Ovary (tissue), 10 donors: ENCODE measurements at places on chromosomes 7 and 10.

DNA sequence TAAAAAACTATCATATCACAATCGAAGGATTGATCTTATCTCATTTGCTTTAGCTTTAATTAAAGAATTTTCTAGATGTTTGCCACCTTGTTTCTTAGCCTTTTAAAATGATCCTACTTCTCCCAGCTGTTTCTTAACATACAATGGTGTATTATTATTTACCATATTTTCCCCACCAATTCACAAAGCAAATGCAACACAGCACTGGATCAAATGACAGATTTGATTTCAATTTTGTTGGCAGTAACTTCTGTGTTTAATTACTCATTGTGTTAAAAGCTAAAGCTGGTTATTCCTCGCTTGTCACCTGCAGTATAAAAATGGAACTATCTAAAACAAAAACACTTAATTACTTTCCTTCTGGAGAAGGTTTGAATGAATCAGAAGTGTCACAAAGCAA lies 19.6 kb downstream of the SVIL start:
- DNase-seq, result no peak

DNA sequence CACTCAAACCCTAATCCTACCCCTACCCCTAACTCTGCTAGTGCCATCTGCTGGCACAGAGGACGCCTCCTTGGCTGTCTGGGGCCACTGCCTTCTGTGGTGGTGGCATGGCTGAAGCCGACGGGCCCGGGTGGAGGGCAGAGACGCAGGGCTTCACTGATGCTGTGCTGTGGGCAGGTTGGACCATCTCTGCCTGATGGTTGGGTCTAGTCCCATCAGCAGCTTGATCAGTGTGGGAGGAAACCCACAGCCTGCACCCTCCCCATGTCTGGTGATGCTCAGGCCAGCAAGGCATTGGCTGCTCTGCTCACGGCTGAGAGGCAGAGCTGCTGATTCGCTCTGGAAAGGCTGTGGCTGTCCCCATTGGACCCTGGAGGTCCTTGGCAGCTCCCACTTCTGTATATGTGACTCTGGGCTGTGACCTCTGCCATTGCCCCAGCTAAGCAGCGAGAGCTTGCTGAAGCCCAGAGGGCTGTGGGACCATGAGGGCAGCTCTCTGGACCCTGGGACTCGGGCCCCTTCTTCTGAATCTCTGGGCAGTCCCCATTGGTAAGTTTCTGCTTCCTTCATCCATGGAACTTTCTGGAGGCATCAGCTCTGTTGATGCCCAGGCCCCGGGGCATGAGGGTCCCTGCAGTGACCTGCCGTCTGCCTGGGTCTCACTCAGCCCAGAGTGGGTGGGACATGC lies at the start of gene SCART1:
SCART1 (plus strand) TSS at position 430 of the 688 bp plus-strand sequence; CDS start at position 483, 53 bp downstream.
- DNase-seq, result no peak

DNA sequence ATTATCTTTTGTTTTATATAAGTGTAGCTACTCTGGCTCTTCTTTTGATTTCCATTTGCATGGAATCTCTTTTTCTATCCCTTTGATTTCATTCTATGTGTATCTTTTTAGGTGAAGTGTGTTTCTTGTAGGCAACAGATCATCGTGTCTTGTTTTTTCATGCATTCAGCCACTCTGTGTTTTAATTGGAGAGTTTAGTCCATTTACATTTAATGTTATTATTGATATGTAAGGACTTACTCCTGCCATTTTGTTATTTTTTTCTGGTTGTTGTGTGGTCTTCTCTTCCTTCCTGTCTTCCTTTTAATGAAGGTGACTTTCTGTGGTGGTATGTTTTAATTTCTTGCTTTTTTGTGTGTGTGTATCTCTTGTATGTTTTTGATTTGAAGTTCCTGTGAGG lies 81.6 kb downstream of the BBS9 start:
- no peak for DNase-seq

DNA sequence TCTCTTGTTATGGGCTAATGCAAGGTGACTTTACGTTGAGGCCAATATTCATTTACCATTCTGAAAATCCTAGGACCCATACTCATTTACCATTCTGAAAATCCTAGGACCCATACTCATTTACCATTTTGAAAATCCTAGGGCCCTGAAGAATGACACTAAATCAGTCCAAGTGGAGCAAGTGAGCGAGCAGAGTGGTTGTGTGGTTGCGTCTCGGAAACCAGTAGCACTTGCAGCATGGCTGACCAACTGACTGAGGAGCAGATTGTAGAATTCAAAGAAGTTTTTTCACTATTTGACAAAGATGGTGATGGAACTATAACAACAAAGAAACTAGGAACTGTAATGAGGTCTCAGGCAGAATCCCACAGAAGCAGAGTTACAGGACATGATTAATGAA lies 6.9 kb downstream of the SAR1A start:
- DNase-seq, result no peak

- DNase-seq, result no peak
Measured at GRCh38 chr7:151206914-151207313, 3.4 kb downstream of the H2BK1 start.

DNA sequence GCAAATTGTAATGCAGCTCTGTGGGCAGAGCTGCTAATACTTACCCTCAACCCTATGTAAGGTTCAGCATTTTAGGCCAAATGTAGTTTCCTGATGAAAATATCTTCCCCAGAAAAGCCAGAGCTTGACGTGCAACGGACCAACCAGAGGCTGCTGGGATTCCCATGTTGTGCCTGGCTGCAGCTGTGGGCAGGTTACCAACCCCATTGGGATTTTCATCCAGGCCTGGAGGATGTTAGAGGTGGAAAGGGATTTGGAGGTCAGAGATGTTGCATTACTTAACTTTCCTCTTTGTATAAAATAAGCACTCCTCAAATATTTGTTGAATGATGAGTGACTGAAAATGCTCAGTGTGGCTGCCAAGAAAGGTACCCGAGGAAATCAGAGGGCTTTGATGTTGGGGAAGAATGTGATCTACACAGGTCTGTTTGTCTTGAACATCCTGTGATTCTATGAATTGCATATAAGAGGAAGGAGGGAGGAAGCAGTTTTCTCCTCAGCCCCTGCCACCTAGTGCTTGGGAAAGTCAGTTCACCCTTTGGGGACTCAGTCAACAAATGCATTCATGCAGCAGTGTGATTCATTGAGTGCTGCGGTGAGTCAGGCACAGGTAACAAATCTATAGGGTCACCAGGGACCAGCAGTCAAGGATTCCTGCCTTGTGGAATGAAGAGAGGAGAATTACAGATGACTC lies 487.2 kb downstream of the RPS24 start:
- no peak for DNase-seq

DNA sequence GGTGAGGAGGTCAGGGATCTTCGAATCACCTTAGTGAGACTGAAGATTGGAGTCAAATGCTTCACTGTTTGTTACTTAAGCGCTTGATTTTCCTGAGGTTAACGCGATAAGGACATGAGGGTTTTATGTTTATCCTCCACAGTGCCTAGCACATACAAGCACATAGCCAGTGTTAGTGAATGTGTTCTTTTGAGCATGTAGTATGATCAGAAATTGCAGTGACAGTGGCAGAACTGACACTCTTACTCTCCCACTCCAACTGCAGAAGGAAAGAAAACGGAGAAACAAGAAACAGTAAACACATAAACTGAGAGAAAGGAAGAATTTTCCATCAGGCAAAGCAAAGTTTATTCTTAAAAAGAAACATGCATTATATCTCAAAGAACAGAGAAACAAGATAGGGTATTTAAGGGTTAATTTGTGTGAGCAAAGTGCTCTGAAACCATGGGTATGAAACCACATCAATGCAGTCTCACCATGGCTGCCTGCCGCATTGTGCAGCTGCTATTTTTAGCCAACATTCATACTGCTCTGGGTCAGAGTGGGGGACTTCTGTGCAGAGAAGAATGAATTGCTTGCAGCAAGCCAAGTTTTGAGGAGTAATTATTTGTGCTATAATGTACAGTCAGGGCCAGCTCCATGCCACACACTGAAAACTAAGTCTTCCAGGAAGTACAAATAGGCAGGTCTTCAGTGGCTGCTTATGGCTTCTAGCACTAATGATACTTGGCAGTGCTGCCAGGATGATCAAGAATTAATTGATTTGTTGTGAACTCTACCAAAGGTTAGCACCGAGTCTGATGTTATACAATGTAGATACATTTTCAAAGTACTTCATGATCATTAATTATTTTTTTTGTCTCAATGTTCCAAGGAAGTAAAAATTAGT lies 152.0 kb downstream of the MACC1 start:
- no peak for DNase-seq

- DNase-seq, result no peak
Measured at GRCh38 chr7:23622506-23622925, 25.3 kb downstream of the CCDC126 start.

DNA sequence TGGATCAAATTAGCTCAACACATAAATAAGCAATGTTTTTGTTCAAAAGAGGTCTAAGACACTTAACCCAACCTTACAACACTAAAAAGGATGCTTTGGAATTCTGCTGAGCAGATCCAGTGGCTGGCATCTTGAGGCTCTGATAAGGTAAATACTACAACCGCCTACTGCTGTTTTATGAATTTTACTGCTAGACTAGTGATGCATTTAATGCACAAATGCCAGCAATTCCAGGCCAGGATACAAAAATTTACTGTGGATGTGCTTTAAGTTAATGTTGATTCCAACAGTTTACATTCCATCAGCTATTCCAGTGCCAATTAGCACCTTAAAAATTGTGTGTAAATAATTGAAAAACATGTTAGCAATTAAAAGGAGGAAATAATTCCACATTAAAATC lies 261.3 kb downstream of the PARD3 start:
- DNase-seq, result no peak

DNA sequence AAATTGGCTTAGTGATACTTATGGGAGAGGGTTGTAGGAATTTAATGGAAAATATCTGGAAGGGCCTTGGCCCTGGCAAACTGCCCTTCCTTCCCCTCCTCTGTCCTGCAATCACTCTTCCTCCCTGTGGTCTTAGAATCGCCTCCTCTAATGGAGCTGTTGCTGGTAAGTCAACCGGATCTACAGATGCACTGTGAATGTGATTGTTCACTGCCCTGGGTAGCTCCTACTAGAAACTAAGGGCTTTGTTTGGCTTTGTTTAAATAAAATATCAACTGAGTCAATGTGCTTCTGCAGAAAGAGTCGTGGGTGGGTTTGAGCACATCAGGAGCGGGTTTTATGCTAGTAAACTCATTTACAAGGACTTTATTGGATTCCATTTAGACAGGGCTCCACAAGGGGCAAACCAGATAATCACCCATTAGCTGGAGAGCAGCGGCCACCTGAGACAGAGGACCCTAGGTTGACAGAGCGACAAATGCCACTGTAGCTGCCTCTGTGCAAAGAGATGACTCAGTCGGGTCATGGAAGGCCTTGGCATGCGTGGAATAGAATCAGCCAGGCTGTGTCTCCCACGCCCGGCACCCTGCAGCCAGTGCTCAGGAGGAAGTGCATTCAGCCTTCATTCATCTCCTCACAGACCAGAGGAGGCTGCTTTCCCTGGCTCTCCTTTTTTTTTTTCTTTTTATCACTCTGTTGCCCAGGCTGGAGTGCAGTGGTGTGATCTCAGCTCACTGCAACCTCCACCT lies 97.9 kb downstream of the GAD2 start:
- no peak for DNase-seq

- DNase-seq, result no peak
Measured at GRCh38 chr7:150663802-150664494, 21.6 kb upstream of the GIMAP2 start.

GRCh38 chr10:71889388-71889987 lies 38.4 kb upstream of the PSAP start:
- no peak for DNase-seq

DNA sequence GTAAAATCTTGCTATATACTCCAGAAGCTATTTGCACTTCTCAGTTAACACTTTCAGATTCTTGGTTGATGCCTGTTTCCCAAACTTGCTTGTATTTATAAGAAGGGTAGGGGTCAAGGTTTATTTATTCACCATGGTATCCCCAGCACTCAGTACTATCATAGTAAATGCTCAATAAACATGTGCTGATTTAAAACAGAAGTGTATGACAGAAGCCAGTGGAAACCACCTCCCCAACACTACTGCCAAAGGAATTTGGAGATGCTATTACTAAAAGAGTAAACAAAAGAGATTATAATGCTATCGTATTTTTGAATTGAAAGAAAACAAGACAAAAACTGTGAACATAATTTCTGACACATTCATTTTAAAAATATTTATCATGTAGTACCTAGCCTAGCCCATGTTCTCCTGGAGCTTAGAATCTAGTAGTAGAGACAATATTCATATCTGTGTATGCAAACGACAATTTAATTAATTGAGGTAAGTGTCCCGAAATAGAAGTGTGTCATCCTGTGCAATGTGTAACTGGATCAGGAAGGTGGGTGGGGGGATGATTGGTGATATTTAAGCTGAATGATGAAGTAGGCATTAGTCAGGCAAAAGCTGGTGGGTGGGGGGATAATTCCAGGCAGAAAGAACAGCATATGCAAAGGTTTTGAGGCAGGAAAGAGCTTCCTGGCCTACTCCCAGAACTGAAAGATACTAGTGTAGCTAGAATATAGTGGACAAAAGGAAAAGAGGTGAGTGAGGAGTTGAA lies 77.5 kb downstream of the HGF start:
- no peak for DNase-seq
